Stimulated activated CD8-positive, alpha-beta memory T cell treated with anti-CD3 and anti-CD28 coated beads, Interleukin-15, amount 100 ng/mL, for 4 hours (primary cell): ENCODE measurements at places on chromosomes 1 and 21.

GRCh38 chr1:100810360-100810759 lies 84.3 kb downstream of the EXTL2 start:
- DNase-seq: no peak

- DNase-seq: no peak
These were observed 45.5 kb upstream of the ECE1 start for GRCh38 chr1:21335750-21336224.

DNA sequence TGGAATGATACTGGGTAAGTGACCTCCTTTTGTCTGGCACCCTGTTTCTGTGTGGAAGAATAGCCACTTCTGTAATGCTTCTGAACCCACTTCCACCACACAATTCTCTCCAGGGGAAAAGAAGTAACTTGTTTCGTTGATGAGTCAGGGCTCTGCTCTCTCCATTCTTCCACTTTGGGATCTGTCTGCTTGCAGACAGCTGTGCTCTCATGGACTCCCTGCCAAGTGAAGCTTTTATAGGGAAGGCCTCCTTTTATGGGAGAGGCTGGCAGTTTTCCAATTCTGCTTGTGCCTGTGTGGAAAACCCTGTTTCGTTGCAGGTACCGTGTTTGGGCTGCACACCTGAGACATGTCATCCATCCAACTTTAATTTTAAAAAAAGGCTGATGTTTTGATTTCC lies 130.7 kb downstream of the GIPC2 start:
- no peak for DNase-seq

DNA sequence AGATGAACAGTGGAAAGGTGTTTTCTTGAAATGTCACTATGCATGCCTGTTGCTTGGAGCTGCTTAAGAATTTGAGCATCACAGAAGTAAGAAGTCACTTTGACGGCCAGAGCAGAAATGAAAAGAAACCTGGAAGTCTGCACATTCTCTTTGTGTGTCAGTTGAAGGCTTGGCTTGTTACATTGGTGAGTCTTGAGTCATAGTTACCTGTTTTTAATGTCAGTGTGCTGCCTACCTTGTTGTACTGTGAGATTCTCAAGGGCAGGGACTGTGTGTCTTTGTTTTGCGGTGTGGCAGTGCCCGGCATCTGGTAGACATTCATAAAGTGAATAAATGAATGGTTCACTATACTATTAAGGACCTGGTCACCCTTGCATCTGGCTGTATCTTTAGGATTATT lies 9.9 kb downstream of the OTUD3 start:
- no peak for DNase-seq

DNA sequence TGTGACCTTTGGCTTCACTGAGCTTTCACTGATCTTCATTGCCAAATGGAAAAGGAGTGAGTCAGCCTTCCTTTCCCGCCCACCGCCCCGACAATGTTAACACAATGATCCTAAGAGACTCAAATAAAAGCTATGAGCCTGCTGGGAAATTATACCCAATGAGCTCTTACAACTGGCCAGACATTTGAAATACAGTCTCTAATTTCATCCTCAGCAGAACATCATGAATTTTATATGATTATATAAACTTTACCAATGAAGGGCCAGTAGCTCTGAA lies 252.5 kb downstream of the SIPA1L2 start:
- DNase-seq: no peak

DNA sequence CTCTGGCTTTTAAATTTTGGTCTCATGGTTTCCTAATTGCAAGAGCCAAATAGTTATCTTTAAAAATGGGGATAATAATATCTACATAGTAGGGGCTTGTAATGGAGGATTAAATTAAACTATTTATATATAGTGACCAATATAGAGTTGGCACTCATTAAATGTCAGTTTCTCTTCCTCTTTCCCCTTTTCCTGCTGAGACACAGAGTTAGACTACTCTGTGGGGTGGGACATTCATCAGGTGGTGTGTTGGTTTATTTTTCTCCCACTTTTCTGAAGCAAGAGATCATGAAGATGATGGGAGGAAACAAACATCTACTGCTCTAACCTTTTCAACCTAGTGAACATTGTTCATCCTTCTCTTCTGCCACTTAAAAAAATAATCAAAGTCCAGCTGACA lies 17.3 kb upstream of the RAP1A start:
- no peak for DNase-seq
